ENCODE measurements at places on chromosomes 3 and 15.

- no peak for DNase-seq
These were observed 19.7 kb downstream of the DAPK2 start for GRCh38 chr15:64026591-64026990.

- no peak for DNase-seq
These were observed 234.8 kb upstream of the NR2E3 start for GRCh38 chr15:71575474-71576045.

DNA sequence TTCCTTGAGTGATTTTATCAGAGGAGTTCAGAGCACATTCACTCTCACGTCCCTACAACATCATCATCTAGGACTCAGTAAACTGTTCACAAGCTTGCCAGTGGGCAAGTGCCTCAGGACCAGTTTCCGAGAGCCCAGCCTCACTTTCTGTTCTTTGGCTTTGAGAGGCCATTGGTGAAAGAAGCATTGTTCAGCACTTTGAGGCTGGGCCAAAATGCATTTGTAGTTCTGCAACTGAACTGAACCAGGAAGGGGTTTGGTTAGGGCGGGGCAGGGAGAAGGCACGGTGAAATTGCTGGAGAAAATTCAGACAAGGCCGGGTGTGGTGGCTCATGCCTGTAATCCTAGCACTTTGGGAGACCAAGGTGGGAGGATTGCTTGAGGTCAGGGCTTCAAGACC is 222.1 kb upstream of the CHRM5 start:
- no peak for DNase-seq

GRCh38 chr3:46899151-46900006 is 21.9 kb downstream of the PTH1R start:
- peak; percentile 51 for DNase-seq

DNA sequence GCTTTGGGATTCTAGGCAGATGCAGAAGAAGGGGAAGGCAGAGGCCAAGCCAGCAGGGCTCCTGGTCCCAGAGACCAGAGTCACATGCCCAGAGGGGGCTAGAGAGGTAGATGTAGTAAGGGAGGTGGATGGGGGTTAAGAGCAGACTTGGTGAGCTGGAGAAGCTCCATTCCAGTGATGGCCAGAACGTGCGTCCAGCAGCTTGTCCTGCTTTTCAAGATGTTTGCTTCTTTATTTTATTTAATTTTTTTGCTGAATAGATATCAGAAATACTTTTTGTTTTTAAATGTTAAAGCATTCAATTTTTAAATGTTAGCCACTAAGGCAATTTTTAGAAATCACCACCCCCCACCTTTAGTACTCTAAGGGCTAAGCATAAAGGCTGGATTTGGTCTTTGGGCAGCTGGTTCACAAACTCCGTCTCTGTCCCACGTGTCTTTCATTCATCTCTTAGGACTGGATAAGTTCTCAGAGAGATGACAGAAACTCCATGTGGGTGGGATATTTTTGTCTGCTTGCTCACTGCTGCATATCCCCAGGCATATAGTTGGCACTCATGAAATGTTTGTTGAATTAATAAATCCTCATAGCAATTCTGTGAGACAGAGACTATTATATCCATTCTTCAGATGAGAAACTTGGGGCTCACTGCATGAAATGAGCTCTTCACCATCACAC is 6.7 kb downstream of the COLQ start:
- no peak for DNase-seq

GRCh38 chr3:37494216-37494615 is 319.8 kb upstream of the LRRFIP2 start:
- DNase-seq = no peak

GRCh38 chr3:134372396-134373270 is 1.6 kb downstream of the AMOTL2 start:
- no peak for DNase-seq

DNA sequence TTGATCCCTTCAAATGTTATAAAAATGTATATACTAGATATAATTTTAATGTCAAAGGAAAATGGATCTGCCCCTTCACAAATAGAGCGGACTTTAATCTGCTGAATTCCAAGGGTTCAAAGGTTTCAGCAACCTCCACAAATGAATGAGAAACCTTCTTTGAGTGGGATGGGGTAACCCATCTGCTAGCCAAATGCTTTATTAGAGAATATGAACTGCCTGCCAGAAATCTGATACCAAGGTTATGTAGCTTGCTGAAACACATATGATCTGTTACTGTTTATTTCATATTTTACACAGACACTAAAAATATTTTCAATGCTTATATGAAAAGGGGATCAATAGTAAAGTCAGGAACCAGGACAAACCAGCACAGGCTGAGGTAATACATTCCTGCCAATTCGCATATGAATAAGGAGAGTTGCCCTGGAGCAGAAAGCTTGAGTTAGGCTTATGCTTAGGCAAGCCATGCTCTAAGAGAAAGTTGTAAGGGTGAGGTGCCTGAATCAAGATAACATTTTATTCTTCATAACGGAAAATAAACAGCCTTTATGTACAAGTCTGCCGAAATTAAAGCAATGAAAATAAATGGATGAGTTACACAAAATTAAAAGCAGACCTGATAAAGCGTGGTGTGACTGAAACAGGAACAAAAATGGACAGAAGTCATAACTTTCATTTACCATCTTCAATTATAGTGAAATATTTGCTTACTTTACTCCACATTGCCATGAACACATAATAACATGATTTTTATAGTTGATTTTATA is 26.5 kb downstream of the PLOD2 start:
- DNase-seq = no peak

- no peak for DNase-seq
These were observed 10.6 kb upstream of the CPB1 start for GRCh38 chr3:148816981-148817525.

DNA sequence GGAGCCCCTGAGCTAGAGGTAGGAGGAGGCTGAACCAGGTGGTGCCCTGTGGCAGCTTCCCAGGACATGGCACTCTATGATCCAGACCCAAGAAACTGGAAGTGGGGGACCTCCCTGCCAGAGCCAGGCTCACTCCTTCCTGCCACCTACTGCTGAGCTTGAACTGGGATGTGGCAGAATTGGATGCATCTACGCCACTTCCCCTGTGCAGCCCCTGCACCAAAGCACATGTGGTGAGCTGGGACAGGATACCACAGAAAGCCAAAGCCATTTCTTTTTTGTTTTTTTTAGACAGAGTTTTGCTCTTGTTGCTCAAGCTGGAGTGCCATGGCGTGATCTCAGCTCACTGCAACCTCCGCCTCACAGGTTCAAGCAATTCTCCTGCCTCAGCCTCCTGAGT is 518.0 kb upstream of the PPP2R3A start:
- no peak for DNase-seq

- no peak for DNase-seq
These were observed 267.7 kb downstream of the ZBTB20 start for GRCh38 chr3:114879059-114880031.

- DNase-seq = no peak
These were observed 5.5 kb upstream of the TMEM212 start for GRCh38 chr3:171837698-171838097.

- DNase-seq = no peak
These were observed 376.2 kb upstream of the C2CD4B start for GRCh38 chr15:62541250-62541649.

- no peak for DNase-seq
These were observed 169.1 kb downstream of the GAP43 start for GRCh38 chr3:115792206-115792955.

- DNase-seq = no peak
These were observed 89.2 kb downstream of the RBPMS2 start for GRCh38 chr15:64686130-64686735.

GRCh38 chr3:195208183-195208582 is 62.8 kb downstream of the XXYLT1 start:
- no peak for DNase-seq

DNA sequence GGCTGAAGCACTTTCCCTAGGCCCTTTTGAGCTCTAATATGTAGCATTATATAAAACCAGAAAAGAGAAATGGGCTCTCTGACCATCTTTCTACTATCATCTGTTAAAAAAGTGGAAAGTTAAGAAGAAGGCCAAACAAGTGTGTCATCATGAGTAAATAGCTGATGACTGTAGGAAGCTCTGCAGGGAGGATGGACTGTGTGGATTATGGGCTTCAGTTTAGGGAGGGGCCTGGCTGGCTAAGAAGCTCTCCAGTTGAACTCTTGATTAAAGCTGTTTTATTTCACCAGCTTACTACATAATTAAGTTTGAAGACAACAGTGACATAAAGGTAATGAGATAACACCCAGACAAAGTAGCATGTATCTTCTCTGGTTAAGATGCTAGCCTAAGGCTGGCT is 30.6 kb downstream of the INTS14 start:
- DNase-seq = no peak

GRCh38 chr3:98596541-98597500 is 3.4 kb upstream of the CPOX start:
- DNase-seq = no peak

GRCh38 chr3:127168271-127168670 is 24.7 kb upstream of the PRR23E start:
- DNase-seq = no peak

GRCh38 chr3:184666442-184666841 is 45.4 kb downstream of the MAGEF1 start:
- DNase-seq = no peak

- DNase-seq = no peak
These were observed 5.1 kb upstream of the TLE3 start for GRCh38 chr15:70102827-70103226.

- DNase-seq = no peak
These were observed 19.2 kb downstream of the GNB4 start for GRCh38 chr3:179432021-179432420.

DNA sequence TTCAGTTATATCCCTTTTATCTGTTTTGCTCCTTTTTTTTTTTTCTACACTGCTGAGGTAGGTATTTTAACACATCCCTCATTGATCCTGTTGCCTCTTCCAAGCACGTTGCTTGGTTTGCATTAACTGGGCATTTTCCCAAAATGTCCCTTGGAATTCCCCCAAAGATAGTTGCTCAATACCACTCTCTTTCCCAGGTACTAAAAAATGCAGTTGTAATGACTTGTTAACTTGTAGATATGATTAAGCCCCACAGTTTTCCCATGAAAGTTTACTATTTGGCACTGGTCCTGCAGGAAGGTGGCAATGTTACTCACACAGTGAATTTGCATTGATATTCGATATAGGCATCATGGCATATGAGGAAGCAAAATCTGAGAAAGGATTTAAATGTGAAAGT is 67.1 kb downstream of the GRM7 start:
- DNase-seq = no peak

DNA sequence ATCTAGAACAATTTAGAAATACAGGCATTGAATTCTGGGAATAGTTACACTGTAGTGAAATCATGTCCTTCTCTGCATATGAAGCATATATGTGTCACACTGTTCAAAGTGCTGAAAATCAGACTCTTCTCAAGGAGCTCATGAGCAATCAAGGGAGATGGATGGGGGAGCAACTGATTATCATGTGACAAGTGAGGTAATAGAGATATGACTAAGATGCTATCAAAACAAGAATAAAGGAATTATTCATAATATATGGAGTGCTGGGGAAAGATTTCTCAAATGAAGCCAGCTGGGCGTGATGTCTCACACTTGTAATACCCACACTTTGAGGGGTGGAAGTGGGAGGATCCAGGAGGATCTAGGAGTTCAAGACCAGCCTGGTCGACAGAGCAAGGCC is 74.9 kb upstream of the CHRNB4 start:
- peak; percentile 78 for DNase-seq

DNA sequence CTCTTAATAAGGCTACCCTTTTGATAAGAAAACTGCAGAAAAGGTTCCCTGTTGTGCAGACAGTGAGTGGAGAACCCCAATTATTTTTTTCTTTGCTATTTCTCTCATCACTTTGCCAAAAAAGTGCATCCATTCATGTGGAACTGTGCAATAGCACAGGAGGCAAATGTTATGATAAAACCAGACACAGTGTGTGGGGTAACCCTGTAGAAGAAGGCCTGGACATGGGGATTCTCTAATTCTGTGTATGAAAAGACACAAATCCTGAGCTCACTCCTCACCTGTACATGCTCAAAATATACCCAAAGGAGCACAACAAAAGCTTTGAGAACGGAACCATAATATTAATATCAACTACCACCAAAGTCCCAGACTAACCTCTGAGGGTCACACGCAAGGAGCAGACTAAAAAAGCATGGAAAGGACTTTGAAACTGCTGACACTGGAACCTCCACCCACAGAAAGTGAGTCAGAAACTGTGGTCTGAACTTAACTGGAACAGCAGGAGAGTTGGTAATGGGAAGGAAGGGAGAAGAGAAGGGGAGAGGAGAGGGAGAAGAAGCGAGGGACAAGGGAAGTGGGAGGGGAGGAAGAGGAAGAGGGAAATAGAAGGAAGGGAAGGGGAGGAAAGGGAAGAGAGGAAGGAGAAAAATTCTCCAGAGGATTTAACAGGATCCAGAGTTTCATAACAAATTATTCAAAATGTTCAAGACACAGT is 299.9 kb downstream of the TBC1D5 start:
- DNase-seq = no peak

DNA sequence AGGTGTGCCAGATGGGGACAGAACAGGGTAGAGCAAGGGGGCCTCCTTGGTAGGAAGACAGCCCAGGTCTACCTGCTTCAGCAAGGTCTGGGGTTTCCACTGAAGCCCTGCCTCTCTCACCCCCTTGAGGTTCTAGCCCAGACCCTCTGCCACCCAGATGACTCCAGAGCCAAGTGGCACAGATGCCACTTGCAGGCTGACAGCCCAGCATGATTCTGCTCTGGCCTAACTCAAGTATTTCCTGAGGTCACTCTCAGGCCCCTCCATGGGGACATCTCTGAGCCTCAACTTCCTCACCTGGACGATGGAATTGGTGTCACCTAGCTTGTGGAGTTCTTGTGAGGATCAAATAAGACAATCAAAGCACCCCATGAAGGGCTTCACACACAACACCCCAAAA is 23.9 kb downstream of the PLXNB1 start:
- no peak for DNase-seq

DNA sequence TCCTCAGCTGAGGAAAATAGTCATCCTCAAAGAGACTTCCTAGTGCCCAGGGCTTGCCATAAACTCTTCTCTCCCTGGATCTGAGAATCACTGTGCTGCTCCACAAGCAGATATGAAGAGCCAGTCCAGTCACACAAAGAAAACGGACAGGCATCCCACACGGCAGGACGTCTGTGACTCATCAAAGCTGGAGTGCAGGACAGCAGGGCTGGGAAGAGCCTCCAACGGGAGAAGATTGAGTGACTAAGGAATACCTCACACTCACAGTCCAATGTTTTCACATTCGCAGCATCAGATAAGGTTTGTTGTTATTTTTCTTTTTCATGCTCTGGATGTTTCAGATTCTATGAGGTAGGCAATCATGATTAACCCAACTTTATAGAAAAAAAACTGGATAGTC is 57.8 kb downstream of the NEK10 start:
- peak; percentile 69 for DNase-seq

GRCh38 chr3:64278625-64279024 is 53.4 kb upstream of the PRICKLE2 start:
- DNase-seq = no peak
